Natural killer cell (primary cell): ENCODE measurements at places on chromosomes 4 and X. TPM values are rescaled to one million over a fixed set of nuclear protein-coding genes. Genes with fewer than 3 reads are reported as not detected.

The ZIC3 gene
- total RNA-seq: not detected

The GDPD2 gene
- not detected for total RNA-seq

The HS6ST2 gene
- not detected for total RNA-seq

The FGD1 gene
- total RNA-seq: not detected

The ADH5 gene
- total RNA-seq: 54.3 TPM

GRCh38 chrX:72540318-72540717 lies 32.3 kb downstream of the HDAC8 start:
- no peak overlapping the region for H3K27ac ChIP-seq
- no peaks in the 10 kb centered on the region for H3K27me3 ChIP-seq
- no peaks in the 10 kb centered on the region for H3K36me3 ChIP-seq
- H3K4me1 ChIP-seq: no peaks in the 10 kb centered on the region

GRCh38 chr4:120314969-120315368 lies 248.3 kb upstream of the MAD2L1 start:
- no peaks in the 10 kb centered on the region for H3K36me3 ChIP-seq
- H3K4me1 ChIP-seq: no peaks in the 10 kb centered on the region
- H3K27me3 ChIP-seq: no peaks in the 10 kb centered on the region
- H3K4me3 ChIP-seq: no peak overlapping the region

DNA sequence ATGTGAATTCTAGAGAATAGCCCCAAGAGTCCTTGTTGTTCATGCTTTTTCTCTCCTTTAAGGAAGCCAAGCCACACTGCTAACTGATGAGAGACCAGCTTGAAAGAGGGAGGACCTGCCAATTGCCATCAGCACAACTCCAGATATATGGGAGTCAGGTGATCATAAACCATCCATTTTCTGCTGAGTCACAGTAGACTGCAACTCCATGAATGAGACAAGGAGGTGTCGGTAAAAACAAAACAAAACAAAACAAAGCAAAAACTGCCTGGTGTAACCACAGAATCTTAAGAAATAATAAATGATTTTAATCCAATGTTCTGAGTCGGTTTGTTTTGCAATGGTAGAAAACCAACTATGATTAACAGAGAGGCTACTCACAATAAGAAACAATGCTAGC lies 837.3 kb downstream of the PCDH7 start:
- DNase-seq: no peak
- H3K4me3 ChIP-seq: no peak overlapping the region
- no peak overlapping the region for H3K27ac ChIP-seq
- H3K27me3 ChIP-seq: no peaks in the 10 kb centered on the region
- no peaks in the 10 kb centered on the region for H3K4me1 ChIP-seq
- H3K36me3 ChIP-seq: no peaks in the 10 kb centered on the region

GRCh38 chr4:164377277-164377676 lies 376.7 kb upstream of the SMIM31 start:
- no peak overlapping the region for H3K27ac ChIP-seq
- H3K4me3 ChIP-seq: no peak overlapping the region
- no peaks in the 10 kb centered on the region for H3K36me3 ChIP-seq
- H3K27me3 ChIP-seq: no peaks in the 10 kb centered on the region
- no peak for DNase-seq

GRCh38 chr4:11564021-11564420 lies 135.3 kb upstream of the HS3ST1 start:
- H3K27me3 ChIP-seq: no peaks in the 10 kb centered on the region
- no peak overlapping the region for H3K27ac ChIP-seq
- no peaks in the 10 kb centered on the region for H3K36me3 ChIP-seq
- no peaks in the 10 kb centered on the region for H3K4me1 ChIP-seq
- no peak for DNase-seq

DNA sequence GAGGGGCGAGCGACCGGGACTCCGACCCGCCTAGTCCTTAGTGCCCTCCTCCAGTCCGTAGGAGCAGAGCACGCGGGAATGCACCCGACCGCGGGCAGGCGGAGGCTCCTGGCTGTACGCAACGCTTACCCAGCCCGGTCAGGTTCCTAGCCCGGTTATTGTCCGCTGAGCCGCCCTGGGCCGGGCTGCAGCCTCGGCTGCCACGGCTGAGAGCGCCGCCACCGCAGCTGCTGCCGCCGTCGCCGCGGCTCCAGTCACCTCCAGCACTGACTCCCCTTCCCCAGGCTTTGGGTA lies at the start of gene AMER1:
Gene AMER1, minus strand, starts transcription at position 268 of the 294 bp plus-strand sequence. CDS start 12,422 bp downstream, outside the sequence.
- peaks cover 22% of the 10 kb centered on the region for H3K4me1 ChIP-seq
- H3K27ac ChIP-seq: peak within 1 kb of the TSS; percentile 99
- no peaks in the 10 kb centered on the region for H3K36me3 ChIP-seq
- no peak for DNase-seq
- peak within 1 kb of the TSS; percentile 93 for H3K4me3 ChIP-seq

- peaks cover 3% of the 10 kb centered on the region for H3K4me1 ChIP-seq
- H3K4me3 ChIP-seq: no peak overlapping the region
- DNase-seq: no peak
Measured at GRCh38 chr4:123406872-123407271, 10.3 kb downstream of the SPRY1 start.

- H3K36me3 ChIP-seq: no peaks in the 10 kb centered on the region
- H3K27ac ChIP-seq: no peak overlapping the region
- H3K4me1 ChIP-seq: no peaks in the 10 kb centered on the region
- H3K27me3 ChIP-seq: no peaks in the 10 kb centered on the region
- no peak overlapping the region for H3K4me3 ChIP-seq
Measured at GRCh38 chrX:34238896-34239295, 106.8 kb upstream of the FAM47A start.

DNA sequence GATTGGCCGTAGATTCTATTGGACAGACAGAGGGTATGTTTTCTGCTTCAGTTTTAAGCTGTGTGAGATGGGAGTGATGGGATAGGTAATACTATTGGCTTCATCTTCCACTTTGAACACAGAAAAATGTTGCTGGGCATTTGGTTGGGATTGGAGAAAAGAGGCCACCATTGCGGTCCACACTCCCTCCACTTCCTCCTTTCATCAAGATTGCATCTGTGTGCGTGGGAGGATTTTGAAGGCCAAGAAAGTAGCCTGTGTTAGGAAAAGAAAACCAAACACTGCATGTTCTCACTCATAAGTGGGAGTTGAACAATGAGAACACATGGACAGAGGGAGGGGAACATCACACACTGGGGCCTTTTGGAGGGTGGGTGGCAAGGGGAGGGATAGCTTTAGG lies 56.4 kb downstream of the EGF start:
- no peaks in the 10 kb centered on the region for H3K36me3 ChIP-seq
- H3K27me3 ChIP-seq: no peaks in the 10 kb centered on the region
- no peak overlapping the region for H3K4me3 ChIP-seq
- H3K4me1 ChIP-seq: peaks cover 5% of the 10 kb centered on the region

DNA sequence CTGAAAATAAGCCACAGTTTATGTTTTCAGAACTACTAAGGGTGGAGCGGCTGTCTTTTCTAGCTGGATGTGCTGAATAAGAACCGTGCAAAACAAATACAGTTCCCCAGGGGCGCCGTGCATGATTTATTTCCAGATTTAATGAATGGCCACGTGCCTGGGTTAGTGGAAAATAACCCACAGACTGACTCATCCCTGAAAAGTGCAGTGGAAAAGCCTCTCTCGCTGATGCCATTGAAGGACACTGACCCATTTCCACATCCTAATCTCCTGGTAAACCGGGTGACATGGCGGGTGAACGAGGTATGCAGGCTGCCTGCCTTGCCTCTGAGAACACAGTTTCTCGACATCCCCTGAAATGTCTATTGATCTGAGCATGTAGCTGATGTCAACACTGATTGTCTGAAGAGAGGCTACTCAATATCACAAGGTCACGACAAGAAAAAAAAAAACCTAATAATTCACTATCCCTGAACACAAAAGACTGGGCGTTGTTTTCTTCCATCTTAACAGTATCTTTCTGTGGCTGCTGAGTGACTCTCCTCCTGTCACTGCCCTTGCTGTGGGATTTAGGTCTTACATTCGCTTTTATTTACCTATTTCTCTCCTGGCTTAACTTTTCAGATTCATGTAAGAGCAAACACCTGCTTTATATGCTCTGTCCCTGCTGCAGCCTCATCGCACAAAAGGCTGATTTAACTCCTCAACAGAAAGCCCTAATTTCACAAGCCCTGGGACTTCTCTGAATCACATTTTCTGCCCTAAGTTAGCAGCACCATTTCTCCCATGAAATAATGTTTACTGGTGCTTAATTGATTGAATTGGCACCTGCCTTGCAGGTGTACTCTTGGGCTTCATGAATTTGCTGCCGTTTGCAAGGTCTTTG lies 76.9 kb upstream of the SCOC start:
- no peak overlapping the region for H3K27ac ChIP-seq
- H3K4me3 ChIP-seq: no peak overlapping the region
- no peaks in the 10 kb centered on the region for H3K36me3 ChIP-seq
- no peaks in the 10 kb centered on the region for H3K4me1 ChIP-seq
- no peak for DNase-seq

- H3K4me3 ChIP-seq: peak overlapping the region; percentile 1
- H3K4me1 ChIP-seq: peaks cover 13% of the 10 kb centered on the region
- DNase-seq: no peak
- H3K27ac ChIP-seq: peak overlapping the region; percentile 33
- no peaks in the 10 kb centered on the region for H3K27me3 ChIP-seq
- no peaks in the 10 kb centered on the region for H3K36me3 ChIP-seq
Measured at GRCh38 chrX:40933132-40933705, 152.0 kb upstream of the USP9X start.

DNA sequence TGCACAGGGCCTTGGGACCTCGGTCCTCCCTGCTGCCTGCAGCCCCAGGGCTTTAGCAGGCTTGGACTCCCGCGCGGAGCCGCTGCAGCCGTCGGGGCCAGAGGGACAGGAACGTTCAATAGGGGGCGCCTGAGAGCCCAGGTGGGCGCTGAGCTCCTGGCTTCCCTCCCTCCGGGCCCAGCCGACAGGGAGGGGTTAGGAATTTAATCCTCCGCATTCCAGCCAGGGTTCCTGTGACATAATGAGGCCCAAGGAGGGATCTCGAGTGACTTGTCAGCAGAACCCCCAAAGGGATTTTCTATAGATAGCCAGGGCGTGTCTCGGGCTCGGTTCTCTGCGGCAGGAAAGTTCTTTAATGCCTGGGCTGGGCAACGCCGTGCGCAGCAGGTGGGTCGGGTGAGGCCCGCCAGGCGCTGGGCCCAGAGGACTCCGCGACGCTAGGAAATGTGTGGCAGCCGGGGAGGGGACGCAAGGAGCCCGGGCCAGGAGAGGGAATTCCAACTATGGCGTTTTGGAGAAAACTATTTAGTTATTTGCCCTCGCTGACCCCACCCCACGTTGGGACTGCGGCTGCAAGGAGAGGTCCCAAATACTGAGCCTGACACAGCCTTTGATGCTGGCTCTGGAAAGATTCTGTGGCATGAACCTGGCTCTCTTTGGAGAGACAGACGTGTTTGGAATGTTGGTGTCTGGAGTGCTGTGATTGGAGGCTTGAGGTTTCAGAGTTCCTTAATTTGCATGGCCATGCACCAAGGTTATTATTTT lies 285.2 kb upstream of the GATB start:
- no peak overlapping the region for H3K4me3 ChIP-seq
- no peak overlapping the region for H3K27ac ChIP-seq
- no peaks in the 10 kb centered on the region for H3K36me3 ChIP-seq
- peaks cover 10% of the 10 kb centered on the region for H3K4me1 ChIP-seq
- DNase-seq: peak; percentile 30

- no peaks in the 10 kb centered on the region for H3K4me1 ChIP-seq
- peak; percentile 77 for DNase-seq
- no peaks in the 10 kb centered on the region for H3K36me3 ChIP-seq
- H3K27me3 ChIP-seq: no peaks in the 10 kb centered on the region
- no peak overlapping the region for H3K4me3 ChIP-seq
Measured at GRCh38 chrX:123833387-123833786, 26.5 kb upstream of the XIAP start.

- no peak overlapping the region for H3K4me3 ChIP-seq
- H3K36me3 ChIP-seq: peaks cover 89% of the 10 kb centered on the region
- H3K27ac ChIP-seq: no peak overlapping the region
- no peak for DNase-seq
Measured at GRCh38 chr4:3218824-3219760, 29.9 kb upstream of the MSANTD1 start.

DNA sequence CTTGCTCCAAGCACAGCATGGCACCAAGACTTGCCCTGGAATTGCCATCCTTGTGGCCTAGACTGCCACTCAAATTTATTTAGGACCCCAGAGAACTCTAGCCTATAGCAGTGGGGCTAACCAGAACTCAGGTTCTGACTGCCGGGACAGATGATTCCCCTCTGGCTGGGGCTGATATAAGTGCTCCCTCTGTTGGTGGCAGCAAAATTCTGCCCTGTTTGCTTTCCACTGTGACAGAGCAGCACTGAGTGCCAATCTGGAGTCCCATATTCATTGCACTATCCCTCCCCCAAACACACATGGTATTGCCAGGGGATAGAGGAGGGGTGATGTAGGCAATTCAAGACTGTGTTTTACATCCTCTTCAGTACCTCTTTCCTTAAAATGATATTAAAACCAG lies 1081.9 kb downstream of the FAT4 start:
- H3K36me3 ChIP-seq: no peaks in the 10 kb centered on the region
- H3K4me3 ChIP-seq: no peak overlapping the region
- no peak for DNase-seq
- no peak overlapping the region for H3K27ac ChIP-seq

GRCh38 chrX:69237236-69237635 lies 72.0 kb upstream of the PJA1 start:
- H3K27ac ChIP-seq: no peak overlapping the region
- H3K4me1 ChIP-seq: no peaks in the 10 kb centered on the region
- H3K4me3 ChIP-seq: no peak overlapping the region
- no peaks in the 10 kb centered on the region for H3K36me3 ChIP-seq

DNA sequence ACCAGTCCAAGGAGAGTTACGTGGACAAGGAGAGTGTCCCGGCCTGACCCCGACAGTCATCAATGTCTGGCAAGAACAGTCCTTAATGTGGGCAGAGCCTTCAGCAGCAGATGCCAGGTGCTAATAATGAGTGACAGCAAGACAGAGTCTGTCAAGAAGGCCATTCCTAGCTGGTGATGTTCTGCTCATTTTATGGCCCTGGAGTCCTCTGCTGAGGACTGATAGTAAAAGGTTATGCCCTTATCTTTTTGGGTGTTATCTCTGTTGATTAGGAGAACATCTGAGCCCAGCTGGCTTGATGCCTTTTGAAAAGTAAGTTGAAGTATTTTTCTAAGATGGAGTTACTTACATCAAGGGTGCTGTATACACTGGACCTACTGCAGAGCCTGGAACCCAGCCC lies 67.3 kb downstream of the SLC34A2 start:
- H3K36me3 ChIP-seq: no peaks in the 10 kb centered on the region
- H3K4me3 ChIP-seq: no peak overlapping the region
- H3K27me3 ChIP-seq: no peaks in the 10 kb centered on the region
- H3K4me1 ChIP-seq: no peaks in the 10 kb centered on the region
- no peak overlapping the region for H3K27ac ChIP-seq
- no peak for DNase-seq

DNA sequence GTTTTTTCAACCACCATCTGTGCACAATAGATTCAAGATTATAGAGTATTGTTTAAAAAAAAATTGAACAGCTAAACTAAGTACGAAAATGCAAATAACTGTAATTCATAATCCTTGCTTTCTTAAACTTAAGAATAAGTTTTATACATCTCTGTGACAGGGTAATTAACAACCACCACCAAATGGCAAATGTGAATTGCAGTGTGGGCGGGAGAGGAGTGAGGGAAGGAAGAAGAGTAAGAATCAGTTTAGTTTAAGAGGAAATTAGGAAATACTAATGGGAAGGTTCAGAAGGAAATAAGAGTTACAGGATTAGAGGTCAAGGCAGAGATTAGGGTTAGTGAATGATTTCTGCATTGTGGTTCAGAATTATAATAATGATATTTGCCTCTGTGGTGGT lies 430.9 kb downstream of the SPRY1 start:
- H3K36me3 ChIP-seq: no peaks in the 10 kb centered on the region
- H3K27ac ChIP-seq: no peak overlapping the region
- H3K27me3 ChIP-seq: no peaks in the 10 kb centered on the region
